Cortex of kidney (tissue), 1 donor: ENCODE measurements at places on chromosomes 6 and 20.

GRCh38 chr6:157244780-157245179 lies 78.5 kb downstream of the TMEM242 start:
- DNase-seq, result no peak

- DNase-seq, result no peak
These were observed 716.0 kb downstream of the KIF16B start for GRCh38 chr20:15857173-15857784.

GRCh38 chr6:37965964-37966676 lies 146.6 kb downstream of the ZFAND3 start:
- no peak for DNase-seq

GRCh38 chr6:21109391-21110178 lies 484.0 kb upstream of the SOX4 start:
- DNase-seq, result no peak

DNA sequence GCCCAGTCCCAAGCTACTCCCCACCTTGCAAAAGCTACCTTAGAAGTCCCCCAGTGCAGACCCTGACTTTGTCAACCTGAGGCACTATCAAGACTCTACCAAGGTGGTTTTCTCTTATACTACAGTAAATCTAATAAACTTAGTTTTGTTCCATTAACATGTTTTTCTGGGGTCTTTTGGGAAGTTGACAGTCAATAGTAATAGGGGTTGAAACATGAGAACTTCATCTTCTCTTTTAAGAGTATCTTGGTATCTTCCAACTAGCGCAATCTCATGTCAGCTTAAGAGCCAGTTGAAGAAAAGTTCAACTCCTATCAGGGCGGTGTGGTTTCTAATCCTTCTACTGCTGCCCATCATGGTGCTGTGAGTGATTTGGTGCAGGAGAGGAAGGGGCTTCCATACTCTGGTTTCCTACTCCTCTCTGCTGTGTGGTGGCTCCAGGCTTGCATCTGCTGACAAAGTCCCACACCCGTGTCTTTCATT lies 164.2 kb downstream of the FOXA2 start:
- no peak for DNase-seq

DNA sequence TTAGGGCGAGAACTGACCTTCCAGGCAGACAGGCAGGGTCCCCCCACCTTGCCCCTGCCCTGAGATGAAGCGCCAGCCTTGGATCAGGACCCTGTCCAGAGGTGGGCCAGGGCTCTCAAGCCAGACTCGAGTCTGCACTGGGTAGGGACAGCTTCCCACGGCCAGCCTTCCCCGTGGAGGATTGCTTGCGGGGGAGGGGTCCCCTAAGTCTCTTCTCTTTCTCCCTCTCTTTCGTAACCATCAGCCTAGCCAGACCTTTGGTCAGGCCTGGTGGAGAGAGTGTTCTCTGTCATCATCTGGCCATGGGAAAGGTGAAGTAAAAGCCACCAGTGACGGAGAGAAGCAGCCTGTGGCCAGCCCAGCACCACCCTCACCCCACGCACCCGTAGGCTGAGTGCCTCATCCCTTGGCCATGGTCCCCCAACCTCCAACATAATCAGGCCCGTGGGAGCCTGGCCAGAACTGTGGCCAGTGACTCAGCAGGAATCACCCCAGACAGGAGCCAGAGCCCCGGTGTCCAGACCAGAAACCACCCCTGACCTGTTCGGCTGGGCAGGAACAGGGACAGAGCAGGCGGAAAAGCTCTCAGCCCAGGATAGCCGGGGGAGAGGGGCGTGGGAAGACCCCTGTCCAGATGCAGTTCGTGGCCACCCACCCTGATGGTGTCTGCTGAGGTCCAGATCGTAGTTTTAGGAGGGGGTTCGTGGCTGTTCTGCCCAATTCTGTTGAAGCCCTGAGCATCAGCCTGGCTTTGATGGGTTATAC lies 47.1 kb downstream of the SNAI1 start:
- no peak for DNase-seq

- no peak for DNase-seq
These were observed 120.8 kb downstream of the MAP7 start for GRCh38 chr6:136429264-136430065.

DNA sequence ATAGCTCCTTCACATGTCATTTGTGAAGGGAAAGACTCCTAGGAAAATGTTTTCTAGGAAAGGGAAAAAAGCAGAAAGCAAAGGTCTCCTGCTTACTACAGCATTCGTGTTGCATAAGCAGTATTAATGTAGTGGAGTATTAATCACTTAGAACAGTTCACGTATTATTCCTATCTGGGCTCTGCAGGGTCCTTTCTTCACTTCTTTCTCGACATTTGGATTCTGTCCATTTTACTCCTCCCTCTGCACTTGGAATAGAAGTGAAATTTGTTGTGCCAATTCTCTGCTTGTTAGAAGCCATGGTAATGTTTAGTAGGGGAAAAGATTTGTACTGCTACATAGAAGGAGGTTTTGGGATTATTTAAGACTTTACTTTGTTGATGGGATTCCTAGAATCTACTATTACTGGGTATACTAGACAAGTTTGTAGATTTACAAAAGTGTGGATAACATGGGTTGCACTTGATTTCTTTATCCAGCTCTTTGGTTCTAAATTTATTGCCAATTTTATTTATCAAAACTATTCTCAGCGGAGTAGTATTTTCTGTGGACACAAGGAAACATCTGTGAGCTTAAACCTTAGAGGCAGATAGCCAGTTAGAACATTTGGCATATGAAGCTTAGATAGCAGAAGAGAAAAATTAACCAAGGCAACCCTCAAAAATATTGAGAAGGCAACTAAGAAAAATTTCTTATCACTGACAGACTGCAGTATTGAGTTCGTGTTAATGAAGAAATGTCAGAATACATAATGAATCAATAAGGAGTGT lies 108.4 kb upstream of the ESR1 start:
- no peak for DNase-seq

- DNase-seq, result no peak
These were observed 20.1 kb downstream of the C6orf141 start for GRCh38 chr6:49570474-49571079.

DNA sequence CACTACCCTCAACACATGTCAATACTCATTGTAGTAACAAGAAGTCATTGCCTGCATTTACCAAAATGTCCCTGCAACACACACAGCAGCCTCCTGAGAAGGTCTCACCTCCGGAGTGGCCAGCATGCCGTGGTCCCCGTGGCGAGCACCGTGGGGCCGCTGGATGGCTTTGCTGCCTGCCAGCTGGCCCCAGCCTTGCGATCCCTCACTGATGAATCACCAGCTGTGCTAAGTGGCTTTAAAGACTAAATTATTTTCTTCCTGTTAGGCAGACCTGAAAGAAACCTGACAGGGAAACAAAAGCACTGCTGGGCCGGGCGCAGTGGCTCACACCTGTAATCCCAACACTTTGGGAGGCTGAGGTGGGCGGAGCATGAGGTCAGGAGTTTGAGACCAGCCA lies 306.7 kb downstream of the CDH4 start:
- DNase-seq, result no peak

- DNase-seq, result no peak
These were observed 432.8 kb downstream of the CD83 start for GRCh38 chr6:14550410-14550809.

DNA sequence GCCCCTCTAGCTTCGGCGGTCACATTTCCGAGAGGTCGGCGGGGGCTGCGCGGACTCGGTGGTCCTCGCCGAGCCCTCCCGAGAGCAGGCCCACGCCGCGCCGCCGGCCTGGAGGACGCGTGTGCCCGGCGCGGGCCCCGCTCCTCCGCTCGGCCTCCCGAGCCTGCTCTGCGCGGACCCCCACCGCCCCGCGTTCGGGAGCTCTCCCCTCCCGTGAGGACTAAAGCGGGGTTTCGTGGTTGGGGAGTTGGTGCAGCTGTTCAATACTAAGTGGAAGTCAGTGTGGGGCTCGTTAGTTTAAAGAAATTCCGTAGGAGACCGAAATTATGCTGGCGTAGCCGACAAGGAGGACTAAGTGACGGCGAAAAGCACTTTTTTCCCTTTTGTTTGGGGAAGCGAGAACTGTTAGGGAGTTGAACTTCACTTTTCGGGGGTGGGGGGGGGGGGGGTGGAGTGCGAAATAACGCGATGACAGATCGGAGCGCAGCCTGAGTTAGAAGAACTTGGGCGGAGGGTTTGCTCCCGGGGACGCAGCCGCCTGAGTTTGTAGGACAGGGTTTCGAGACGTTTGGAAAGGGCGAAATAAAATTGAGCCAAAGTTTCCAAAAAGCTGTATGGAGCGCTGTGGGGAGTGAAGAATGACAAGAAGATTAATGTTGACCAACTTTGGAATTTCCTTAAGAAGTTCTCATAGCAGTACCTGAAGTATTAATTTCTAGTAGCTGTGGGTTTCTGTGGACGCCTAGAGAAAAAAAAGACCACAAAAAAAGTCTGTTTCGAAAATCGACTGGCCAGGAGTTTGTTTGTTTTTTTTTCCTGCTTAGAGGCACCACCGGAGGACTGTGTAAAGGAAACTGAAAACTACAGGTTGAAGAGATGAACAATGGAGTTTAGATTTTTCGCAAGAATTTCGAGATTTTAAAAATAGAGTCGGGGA lies 1.4 kb downstream of the QKI start:
- no peak for DNase-seq

DNA sequence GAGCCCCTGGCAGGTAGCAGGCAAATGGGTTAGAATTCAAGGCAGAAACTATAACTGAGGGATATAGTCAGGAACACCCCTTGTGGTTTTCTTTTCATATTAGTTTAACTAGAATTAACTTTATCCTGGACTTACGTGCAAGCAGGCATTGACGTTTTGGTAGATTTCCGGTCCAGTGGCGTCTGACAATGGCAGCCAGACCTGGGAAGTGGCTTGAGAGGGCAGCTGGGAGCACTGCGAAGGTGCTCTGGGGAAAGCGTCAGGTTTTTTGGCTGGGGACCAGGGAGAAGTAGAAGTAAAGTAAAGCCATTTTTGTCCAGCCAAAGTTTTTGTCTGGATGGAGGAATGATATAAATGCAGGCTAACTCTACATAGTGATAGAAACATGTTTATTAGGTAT lies 8.4 kb upstream of the ACSS1 start:
- no peak for DNase-seq

GRCh38 chr6:111361648-111362047 lies 121.4 kb downstream of the REV3L start:
- no peak for DNase-seq

DNA sequence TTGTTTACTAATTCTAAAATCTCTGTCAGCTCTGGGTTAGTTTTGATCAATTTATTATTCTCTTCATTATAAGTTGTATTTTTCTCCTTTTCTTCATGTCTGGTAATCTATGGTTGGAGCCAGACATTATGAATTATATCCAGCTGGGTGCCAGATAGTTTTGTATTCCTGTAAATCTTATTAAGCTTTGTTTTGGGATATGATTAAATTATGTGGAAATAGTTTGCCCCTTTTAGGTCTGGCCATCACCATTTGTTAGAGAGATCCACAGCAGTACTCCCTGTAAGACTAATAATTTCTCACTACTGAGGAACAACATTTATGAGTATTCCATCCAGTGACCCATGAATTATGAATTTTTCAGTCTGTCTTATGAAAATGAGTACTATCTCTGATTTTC lies 20.9 kb upstream of the SLC17A1 start:
- no peak for DNase-seq

DNA sequence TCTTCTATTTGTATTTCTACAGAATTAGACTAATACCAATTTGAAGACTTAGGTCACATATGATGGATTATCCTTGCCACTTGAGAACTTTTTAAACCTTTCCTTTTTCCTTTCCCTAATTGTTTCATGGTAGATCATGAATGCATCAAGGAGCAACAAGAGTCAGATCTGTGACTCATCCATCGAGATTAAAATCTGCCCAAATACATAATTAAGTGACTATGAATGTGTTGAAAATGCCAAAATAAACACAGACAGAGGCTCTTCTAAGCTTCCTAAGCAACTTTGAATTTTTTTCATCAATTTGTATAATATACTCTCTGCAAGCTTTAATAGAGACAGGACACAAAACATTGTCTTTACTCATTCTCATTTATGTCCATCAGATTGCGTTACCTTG lies 23.5 kb upstream of the HTR1E start:
- no peak for DNase-seq

DNA sequence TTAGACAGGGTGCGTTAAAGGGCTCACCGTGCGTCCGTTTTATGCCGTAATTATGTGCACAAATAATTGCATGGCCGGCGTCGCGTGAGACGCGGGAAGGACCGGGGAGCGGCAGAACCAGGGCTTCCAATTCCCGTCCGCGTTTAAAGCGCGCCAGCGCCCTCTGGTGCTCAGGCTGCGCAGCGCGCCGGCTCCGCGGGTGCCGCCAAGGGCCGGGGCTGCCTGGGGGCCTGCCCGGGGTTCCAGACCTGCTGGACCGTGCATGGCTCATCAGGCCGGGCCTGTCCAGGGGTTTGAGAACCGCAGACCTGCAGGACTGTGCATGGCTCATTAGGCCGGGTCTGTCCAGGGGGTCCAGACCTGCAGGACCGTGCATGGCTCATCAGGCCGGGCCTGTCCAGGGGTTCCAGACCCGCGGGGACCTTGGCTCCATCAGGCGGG lies 369.0 kb downstream of the THBS2 start:
- no peak for DNase-seq

DNA sequence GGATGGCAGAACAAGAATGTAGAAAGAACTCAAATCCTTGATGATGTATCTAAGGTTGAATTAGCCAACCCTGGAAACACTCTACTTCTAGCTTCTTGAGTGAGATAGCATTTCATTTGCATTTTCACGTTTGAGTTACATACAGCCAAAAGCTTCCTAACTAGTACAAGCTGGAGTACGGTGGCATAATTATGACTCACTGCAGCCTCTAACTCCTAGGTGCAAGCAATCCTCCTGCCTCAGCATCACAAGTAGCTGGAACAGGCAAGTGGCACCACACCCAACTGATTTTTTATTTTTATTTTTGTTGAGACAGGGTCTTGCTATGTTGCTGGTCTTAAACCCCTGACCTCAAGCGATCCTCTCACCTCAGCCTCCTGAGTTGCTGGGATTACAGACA lies 36.5 kb upstream of the STK35 start:
- no peak for DNase-seq

DNA sequence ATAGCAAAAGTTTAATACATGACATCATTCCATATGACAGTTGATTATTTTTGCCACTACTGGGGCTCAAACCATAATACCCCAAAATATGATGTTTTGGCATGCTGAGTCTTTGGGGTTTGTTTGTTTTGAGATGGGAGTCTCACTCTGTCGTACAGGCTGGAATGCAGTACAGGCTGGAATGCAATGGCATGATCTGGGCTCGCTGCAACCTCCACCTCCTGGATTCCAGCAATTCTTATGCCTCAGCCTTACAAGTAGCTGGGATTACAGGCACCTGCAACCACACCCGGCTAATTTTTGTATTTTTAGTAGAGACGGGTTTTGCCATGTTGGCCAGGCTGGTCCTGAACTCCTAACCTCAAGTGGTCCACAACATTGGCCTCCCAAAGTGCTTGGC lies 1.3 kb upstream of the MRS2 start:
- no peak for DNase-seq

DNA sequence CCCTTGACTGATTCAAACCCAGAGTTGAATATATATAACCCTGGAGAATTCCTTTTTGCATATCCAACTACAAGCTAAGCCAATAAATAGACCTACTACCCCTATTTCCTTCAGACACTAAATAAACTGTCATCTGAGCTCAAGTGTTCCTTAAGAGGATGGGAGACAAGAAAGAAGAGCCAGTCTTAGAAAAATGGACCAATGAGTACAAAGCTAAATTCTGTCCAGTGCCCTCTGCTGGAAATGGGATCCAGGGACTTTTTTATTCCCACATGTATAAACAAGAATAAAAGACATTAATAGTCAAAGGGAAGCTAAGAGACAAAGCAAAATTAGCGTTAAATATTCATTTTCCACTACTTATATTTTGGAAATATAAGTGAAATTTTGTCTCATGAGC lies 4.8 kb downstream of the PPP1R10 start:
- no peak for DNase-seq

GRCh38 chr6:41966961-41967311 lies 25.3 kb upstream of the CCND3 start:
- no peak for DNase-seq

GRCh38 chr6:146290589-146290901 lies 253.1 kb upstream of the RAB32 start:
- no peak for DNase-seq
